ENCODE measurements at places on chromosomes 11 and 22.
A peak's percentile ranks its signal among the peaks of the same experiment; 100 is the strongest.

- DNase-seq: no peak
Observed at GRCh38 chr22:35393116-35394010, 6.6 kb upstream of the MCM5 start.

DNA sequence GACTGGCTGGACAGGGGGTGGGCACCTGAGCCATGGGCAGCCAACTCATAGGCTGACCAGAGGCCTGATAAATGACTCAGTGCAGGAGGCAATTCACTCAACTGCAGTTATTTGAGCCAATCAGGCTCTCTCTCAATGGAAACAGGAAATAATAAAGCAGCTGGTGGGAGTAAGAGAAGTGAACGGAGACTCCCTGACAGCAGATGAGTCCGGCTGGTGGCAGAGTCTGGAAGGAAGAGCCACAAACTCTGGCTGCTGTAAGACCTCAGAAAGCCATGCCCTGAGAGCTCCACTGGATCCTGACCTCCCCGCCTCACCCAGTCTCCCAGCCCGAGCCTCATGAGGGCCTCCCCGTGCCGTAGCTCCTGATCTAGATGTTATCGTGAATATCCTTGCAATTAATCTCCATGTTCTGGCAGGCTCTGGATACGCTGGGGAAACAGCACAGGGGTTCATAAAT, 69.8 kb downstream of the TRIM29 start:
- no peak for DNase-seq

- no peak for DNase-seq
Observed at GRCh38 chr11:33160136-33160535, 1.1 kb downstream of the CSTF3 start.

DNA sequence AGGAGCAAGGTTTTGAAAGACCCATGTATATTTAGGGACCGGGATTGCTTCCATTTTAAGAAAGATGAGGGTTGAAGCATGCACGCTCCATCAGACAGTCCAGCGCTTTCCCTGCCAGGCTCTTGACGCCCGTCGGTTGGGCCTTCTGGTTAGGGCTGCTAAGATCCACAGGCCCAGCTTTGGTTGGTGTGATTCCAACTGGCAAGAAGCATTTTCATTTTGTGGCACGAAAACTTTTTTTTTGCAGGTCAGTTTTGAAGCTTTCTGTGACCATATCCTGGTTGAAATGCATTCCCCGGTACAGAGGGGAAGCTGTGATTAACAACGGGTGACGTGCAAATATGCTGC, 34.3 kb upstream of the MPPED1 start:
- DNase-seq: no peak

DNA sequence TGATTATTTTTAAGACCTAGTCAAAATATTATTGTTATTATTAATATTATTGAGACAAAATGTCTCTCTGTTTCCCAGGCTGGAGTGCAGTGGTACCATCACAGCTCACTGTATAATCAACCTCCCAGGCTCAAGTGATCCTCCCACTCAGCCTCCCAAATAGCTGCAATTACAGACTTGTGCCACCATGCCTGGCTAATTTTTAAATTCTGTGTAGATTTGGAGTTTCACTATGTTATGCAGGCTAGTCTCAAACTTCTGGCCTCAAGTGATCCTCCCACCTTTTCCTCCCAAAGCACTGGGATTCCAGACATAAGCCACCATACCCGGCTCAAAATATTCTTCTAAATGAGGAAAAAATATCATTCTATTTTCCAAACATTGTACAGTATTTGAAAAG, 37.0 kb downstream of the SLC36A4 start:
- no peak for DNase-seq

DNA sequence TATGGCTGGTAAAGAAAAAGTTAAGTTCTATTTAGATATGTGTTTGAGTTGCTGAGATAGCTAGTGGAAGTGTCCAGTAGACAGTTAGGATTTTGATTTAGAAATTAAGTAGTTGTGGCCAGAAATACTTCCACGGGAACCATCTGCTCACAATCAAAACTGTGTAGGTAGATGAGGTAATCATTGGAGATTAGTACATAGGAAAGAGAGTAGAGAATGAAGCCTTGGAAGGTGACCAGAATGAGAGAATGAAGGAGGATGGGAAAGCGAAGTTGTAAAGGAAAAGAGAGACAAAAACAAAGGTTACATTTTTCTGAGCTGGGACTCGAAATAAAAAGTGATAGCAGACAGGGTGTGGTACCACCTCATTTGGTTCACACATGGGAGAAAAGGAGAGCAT, 296.9 kb upstream of the SORL1-AS1 start:
- DNase-seq: no peak

GRCh38 chr11:17439316-17439782, 37.3 kb downstream of the ABCC8 start:
- DNase-seq: no peak

DNA sequence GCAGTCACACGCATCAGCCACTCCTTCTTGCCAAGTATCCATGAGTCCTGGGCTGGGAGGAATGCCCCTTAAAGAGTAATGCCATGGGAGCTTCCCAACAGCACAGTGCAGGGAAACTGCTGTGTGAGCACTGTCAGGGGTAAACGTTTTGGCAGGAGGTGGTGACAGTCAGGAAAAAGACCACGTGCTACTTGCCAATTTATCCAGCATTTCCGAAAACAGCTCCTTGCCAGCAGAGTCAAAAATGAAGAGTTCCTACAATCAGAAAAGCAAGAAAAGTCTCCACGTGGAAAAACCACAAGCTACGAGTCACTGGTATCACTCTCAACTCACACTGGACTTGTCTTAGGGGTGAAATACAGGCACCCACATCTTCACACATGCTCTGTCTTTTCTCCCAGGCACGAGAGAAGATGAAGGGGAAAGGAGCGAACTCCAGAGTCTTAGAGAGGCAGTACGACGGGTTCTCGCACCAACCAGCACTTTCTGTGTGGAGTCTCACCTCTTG, 9.9 kb downstream of the IFT27 start:
- no peak for DNase-seq

- DNase-seq: no peak
Observed at GRCh38 chr22:25346859-25347751, 127.7 kb downstream of the CRYBB2 start.

DNA sequence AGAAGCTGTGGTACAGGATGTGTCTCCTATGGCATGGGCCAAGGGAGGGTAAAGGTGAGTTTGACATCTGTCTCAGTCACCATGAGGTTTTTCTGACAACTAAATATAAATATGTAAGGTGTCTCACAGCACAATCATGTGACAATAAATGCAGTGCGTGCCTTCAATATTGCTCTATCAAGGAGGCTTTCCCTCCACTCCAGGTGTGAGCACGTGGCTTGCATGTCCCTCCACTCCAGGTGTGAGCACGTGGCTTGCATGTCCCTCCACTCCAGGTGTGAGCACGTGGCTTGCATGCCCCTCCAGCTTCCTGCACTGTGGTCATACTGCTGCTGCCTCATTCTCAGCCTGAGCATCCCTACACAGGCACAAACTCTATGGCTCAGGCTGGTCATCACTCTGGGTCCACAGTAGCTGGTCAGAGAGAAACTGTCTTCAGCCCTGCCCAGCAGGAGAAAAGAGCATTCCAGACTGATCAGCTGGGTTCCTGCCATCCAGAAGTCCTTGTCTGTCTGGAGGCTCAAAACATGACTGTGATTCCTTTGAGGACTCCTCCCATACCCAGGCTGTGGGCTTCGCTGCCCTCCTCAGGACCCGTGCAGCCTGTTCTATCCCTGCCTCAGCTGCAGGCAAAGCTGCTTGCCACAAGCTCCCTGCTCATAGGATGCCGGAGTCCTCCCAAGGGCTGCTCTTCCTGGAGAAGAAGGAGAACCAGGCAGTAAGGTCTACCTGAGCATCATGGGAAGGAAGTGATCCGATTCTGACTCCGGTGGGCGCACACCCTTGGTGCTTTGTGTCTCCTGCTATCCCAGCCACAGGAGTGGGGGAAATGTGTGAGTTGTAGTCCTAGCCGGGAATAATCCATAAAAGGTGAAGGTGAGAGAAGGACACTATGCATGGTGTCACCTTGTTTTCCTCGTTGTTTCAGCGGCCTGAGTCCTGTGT, 33.4 kb upstream of the VPREB1 start:
- DNase-seq: no peak

- DNase-seq: no peak
Observed at GRCh38 chr22:22893891-22894739, 6.5 kb downstream of the IGLL5 start.

DNA sequence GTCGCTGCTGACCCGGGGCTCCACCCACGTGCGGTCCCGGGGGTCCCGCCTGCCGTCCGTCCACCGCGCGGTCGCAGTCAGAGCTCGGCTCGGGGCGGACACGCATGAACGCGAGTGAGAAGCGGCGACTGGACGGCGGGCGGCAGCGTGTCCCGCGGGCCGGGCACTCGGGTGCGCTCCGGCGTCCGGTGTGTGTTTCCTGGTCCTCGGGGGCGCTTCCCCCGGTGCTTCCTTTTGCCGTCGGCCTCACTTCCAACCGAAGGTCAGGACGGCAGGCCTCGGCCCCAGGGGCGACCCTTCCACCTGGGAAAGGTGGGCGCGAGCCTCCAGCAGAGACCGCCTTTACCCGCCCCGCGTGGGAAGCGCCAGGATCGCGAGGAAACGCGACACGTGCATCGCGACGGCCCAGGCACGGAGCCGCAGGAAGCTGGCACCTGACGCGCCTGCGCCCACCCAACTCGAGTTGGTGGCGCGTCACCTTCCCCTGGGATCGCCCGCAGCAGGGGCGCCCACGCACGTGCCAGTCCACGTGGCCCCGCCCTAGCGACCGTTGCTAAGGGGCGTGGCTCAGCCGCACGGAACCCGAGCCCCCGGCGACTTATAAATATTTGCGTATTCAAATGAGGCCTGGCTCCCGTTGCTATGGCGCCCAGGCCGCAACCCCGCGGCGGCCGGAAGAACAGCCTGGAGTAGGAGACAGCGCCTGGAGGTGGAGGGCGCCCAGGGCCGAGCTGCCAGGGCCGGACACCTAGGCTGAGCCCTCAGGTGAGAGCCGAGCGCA, at the start of gene LRRC56:
TSS of gene LRRC56 (plus strand) at position 687 of the 781 bp plus-strand sequence. CDS start 3,158 bp downstream, outside the sequence.
- peak; percentile 89 for DNase-seq

DNA sequence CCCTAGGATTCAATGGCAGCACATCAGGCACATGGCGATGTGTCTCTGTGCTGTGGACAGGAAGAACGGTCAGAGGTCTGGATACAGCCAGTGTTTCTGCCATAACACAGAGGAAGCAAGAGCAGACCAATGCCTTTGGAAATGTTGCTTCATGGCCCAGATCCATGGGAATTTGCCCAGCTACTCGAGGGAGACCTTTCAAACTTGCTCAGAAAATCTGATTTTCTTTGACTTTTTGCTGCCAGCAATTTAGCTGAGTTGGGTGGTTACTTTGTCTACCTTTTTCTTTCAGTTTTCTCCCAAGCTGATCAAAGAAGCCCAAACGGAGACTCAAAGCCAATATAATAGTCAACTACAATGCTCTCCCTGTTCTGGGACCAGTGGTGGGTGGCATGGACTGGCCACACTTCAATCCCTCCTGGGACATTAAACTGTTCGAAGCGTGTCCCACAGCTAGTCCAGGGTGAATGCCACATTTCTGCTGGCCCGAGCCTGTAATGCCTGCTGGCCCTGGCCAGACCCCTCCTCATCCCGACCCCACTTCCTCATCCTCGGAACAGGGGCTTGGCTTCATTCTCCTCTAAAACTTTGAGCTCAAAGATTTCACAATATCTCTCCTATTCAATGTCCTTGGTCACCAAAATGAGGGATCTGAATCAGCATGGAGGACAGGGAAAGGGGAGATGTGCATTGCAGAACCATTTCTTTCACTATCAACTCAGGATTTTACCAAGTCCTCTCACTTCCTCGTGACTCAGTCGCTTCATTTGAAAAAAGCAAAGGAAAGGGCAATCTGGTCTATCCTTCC, 93.3 kb downstream of the ABTB2 start:
- DNase-seq: no peak

DNA sequence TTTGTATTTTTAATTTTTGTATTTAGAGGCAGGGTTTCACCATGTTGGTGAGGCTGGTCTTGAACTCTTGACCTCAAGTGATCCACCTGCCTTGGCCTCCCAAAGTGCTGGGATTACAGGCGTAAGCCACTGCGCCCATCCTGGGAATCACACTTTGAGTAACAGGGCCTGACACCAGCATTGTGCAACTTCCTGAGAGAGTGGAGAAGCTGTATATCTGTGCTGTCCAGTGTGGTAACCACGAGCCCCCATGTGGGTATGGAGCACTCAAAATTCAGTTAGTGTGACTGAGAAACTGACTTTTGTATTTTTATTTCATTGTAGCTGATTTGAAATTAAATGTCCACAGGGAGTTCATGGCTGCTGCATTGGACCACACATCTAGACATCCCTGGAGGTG, 36.2 kb downstream of the MPPED1 start:
- no peak for DNase-seq

- DNase-seq: no peak
Observed at GRCh38 chr11:27468209-27468994, 4.2 kb downstream of the LGR4 start.

GRCh38 chr11:13341026-13341425, 63.4 kb downstream of the BMAL1 start:
- DNase-seq: no peak

- DNase-seq: no peak
Observed at GRCh38 chr22:32692371-32692770, 109.1 kb upstream of the TIMP3 start.

DNA sequence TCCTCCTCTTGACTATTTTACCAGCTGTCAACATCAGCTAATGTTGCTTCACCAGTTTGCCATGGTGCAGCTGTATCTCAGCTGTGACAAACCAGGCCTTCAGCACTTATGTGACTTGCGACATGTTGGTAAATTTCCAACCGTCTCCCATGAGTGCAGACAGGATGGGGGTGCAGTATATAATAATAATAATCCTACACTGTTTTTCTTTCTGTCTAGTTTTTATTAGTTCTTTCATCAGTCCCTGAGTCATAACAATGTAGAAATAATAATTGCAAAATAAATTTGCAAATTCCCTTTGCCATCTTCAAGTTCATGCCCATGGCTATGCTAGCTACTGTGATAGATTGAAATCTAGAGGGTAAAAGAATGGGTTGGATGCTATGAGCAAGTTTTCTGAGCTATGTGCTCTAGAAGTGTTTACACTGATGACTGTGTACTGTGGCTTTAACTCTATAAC, 4.9 kb downstream of the MMP13 start:
- DNase-seq: no peak

DNA sequence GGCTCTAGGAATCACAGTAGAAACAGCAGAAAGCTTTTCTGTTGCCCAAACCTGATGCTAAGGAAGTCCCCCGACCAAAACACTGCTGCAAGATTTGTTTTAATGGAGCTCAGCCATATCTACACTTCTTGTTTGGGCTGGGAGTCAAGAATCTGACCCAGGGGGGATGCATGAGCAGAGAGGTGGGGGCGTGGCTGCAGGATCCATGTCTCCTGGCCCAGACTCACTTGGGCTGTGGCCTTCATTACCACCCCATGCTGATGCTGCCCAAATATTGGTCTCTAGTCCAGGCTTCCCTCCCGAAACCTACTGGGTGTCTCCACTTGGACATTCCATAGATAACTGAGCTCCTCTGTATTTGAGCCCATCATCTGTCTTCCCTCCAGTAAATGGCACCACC, 361.5 kb upstream of the LARGE1 start:
- no peak for DNase-seq

- no peak for DNase-seq
Observed at GRCh38 chr11:117084992-117085391, 13.2 kb downstream of the SIK3 start.

- DNase-seq: no peak
Observed at GRCh38 chr11:69386594-69387408, 92.8 kb downstream of the MYEOV start.

Measured in CD4-positive, alpha-beta T cell treated with Interleukin-6 at 100 ng/mL for 8 hours (primary cell).